ENCODE measurements at places on chromosomes 6 and 20.

DNA sequence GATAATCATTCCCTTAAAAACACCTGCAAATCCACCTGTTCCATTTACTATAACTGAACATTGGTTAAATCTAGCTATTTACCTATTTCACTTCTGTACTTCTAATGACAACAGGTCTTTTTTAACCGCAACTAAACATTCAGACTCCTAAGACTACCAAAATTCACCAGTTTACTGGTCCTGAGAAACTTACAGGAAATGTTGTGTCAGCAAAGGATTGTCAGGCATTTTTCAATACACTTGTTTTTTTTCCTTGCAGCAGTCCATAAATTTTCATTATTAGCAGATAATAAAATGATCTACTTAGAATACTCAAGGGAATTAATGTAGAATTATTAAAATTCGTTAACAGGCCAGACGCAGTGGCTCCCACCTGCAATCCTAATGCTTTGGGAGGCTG lies 5.3 kb downstream of the ZUP1 start:
- DNase-seq: no peak

- no peak for DNase-seq
Observed at GRCh38 chr6:22150368-22151035, 146.3 kb downstream of the PRL start.

- no peak for DNase-seq
Observed at GRCh38 chr6:154991207-154991606, 3.9 kb upstream of the TIAM2 start.

- DNase-seq: no peak
Observed at GRCh38 chr20:7155794-7156193, 388.3 kb downstream of the BMP2 start.

DNA sequence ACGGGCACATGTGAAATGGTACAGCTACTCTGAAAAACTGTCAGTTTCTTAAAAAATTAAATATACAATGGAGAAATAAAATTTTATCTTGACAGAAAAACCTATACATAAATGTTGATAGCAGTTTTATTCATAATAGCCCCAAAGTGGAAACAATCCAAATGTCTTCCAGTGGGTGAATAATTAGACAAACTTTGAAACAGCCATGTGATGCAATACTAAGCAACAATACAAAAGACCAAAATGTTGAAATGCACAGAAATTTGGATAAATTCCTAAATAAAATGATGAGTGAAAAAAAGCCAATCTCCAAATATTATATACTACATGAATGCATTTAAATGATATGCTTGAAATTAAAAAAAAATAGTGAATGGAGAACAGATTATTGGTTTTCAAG lies 523.1 kb downstream of the HTR1B start:
- no peak for DNase-seq

GRCh38 chr20:14538433-14538832 lies 201.0 kb upstream of the FLRT3 start:
- DNase-seq: no peak

DNA sequence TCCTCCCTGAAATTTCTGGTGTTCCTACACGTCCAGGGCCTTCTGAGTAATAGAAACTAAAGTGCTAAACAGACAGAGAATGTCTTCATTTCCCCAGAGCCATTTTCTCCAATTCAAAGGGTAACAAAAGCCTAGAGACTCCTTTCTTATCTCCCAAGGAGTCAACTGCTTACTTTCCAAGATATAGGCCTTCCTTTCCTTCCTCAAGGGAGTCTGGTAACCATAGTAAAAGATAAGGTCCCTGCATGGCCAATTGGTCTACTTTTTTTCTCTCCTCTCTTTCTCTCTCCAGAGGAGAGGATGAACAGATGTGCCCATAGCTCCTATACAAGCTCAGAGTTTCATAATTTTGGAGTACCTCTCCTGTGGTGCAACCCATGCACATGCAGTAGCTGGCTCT lies 185.7 kb downstream of the ASCC3 start:
- no peak for DNase-seq

DNA sequence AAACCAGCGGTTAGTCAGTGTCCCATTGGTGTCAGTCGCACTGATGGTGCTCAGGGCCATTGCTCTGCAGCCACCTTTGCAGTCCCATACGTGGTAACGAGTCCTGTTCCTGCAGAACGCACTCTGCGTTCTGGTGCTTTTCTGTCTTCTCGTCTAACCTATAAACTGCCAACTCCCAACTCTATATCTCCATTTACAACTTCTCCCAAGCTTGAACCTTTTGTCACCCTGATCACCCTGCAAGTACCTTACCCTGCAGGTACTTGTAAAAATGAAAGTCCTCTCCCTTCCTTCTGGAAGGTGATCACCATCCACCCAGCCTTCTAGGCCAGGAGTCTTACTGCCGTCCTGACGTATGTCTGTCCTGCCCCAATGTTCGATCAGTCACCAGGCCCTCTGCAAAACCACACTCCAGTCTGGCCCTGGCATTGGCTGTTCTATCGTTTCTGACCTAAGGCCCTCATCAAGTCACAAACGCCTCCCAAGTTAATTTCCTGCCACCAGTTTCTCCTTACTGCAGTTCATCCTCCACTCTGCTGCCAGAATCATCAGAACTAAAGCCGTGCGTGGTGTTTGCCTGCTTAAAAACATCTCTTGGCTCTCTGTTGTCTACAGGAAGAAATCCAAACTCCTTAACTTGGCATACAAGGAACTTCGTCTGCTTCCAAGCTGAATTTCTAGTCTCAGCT lies 7.9 kb downstream of the RREB1 start:
- no peak for DNase-seq

DNA sequence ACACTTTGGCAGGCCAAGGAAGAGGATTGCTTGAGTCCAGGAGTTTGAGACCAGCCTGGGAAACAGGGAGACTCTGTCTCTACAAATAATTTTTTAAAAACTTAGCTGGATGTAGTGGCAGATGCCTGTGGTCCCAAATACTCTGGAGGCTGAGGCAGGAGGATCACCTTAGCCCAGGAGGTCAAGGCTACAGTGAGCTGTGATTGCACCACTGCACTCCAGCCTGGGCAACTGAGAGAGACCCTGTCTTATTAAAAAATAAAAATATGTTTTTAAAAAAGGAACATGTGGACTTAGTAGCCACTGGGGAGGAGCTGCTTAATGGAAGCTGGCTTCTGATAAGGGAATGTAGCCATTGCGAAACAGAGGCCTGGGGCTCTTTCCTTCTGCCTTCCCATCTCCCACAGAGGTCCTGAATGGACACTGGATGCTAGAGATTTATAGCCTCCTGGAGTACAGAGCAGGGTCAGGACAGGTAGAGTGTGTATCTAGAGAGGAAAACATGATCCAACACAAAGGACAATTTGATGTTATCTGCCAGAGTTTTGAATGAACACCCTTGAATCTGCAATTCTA lies 21.7 kb upstream of the GMNN start:
- DNase-seq: no peak

- no peak for DNase-seq
Observed at GRCh38 chr6:7165890-7166267, 58.1 kb downstream of the RREB1 start.

DNA sequence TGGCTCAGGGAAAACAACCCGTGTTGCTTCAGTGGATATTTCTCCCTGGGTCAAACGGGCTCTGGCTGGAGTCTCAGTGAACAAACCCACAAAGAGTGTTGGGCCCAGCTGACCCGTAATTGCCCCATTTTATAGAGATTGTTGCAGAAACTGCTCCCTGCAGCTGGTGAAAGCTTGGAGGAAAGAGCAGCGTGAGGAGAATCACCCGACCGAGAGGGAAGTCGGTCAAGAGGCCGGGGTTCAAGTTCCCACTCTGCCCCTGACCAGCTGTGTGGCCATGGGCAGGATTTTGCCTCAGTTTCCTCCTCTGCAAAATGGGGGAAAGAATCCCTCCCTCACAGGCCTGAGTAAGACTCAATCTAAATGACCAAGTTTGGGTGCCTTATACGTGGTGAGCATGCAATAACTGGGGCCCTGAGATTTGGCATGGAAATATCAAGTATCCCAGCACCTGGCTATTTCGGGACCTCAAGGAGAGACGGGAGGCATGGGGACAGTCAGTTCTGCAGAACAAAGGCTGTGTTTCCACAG lies 1.7 kb upstream of the TGM2 start:
- DNase-seq: no peak

All from stimulated activated naive CD8-positive, alpha-beta T cell treated with anti-CD3 and anti-CD28 coated beads, Interleukin-15, Interleukin-2, amounts not matched to agents 100 U/mL and 50 U/mL, for 24 hours (primary cell).